ENCODE measurements at places on chromosomes 3 and 15.
A peak's percentile ranks its signal among the peaks of the same experiment; 100 is the strongest.

DNA sequence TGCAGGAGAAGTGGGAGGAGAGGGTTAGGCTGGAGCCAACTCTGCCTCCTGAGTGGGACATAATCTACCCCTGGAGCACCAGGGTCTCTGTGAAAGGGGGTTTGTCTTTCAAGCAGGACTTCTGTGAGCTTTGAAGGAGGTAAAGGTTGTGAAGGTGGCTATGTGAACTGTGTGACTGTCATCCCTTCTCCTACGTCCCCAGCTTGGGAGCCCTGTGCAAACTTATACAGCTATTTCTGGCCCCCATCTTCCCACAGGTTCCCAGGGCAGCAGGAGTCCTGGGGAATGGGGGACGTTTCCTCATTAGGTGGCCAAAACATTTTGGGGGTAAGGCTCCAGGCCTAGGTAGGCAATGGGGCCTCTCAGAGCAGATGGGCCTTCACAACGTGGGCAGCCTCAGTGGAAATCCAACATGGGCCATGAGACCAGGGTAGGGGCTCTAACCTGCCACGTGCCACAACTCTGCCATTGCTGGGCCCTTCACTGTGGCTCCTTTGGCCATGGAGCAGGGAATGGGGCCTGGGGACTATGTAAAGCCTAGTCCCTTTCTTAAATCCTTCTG lies 3.5 kb downstream of the VIPR1 start:
- no peak for DNase-seq

- peak; percentile 88 for DNase-seq
Measured at GRCh38 chr3:127002195-127003174, 19.6 kb downstream of the PLXNA1 start.

- no peak for DNase-seq
Measured at GRCh38 chr3:12288182-12289129, at the start of gene PPARG. Gene PPARG, plus strand, starts transcription at chr3:12289070. Its CDS starts 90,642 bp downstream, at chr3:12379712.

GRCh38 chr3:97712919-97713318 lies 51.6 kb upstream of the ARL6 start:
- no peak for DNase-seq

DNA sequence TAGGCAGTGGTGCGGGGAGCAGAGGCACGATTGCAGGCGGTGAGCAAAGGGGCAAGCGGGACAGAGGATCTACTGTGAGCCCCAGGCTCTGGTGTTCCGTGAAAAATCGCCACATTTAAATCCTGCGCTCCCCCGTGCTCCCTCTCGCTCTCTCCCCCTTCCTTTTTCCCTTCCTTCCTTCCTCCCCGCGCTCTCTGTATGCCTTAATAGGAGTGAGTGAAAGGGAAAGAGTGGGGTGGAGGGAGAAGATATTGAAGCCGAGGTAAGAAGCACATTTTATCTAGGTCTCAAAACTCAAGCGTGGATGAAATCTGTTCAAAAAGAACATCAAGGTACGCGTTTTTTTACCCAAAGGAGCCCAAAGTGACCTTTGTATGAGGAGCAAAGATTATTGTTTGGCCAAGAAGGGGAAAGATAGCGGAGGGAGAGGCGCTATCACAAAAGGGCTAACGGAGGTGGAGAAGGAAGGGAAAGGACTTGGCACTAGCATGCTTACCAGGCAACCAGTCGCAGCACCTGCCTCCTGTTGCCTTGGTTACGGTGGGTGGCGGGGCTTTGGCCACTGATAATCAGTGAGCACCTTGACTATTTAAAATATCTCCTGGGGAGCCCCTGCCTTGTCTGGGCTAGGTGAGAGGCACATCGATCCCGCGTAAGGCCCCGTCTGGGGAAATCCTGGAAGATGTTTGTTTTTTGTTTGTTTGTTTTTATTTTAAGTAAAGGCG lies 14.9 kb upstream of the AEN start:
- DNase-seq, result no peak

DNA sequence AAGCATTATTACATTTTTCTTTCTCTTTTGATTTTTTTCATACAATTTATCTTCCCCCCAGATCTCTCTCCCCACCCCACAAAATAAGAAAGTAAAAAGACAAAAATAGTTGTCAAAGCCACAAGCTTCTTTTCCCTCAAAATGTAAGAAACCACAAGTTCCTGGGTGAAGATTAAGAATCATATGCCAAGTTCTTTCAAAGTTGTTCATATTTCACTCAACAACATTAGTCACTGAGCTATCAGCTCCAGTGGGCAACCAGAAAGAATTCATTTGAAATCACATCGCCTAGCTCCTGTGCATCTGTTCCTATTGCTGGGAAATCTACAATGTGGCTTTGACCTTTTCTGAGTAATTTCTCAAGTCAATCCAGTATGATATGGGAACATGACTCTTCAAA lies 681.6 kb upstream of the ARPP21 start:
- no peak for DNase-seq

- no peak for DNase-seq
Measured at GRCh38 chr3:71905426-71905825, 120.5 kb upstream of the PROK2 start.

- DNase-seq, result no peak
Measured at GRCh38 chr3:190401963-190402362, 14.0 kb downstream of the CLDN16 start.

- DNase-seq, result no peak
Measured at GRCh38 chr3:53554559-53555067, 60.2 kb downstream of the CACNA1D start.

GRCh38 chr3:160129459-160130061 lies 95.7 kb upstream of the C3orf80 start:
- DNase-seq, result peak; percentile 95

DNA sequence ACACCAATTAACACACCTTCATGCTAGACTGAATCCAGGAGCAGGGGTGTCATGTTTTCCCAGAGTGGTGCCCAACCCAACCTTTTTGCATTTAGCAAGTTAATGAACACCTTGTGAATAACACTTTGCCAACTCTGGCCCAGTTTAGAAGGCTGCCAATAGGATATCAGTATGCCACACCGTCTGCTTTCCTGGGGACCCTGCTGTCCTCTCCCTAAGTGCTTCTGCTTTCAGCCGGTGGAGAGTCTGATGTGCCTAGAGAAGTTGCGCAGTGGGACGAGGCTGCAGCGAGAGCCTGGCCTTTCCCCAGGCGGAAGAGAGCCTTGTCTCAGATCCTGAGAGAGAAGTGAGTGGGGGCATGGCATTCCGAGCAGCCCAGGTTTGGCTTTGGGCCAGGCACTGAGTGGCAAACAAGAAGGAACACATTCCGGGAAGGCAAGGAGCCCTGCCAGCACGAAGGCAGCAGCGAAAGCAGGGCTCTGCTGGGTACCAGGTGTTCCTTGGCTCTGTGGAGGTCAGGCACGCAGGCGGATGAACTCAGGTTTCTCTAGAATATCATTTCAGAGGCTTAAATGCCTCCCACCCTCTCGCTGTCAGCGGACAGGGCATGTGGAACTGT lies 36.9 kb downstream of the SENP8 start:
- no peak for DNase-seq

GRCh38 chr3:99918715-99919114 lies 101.1 kb downstream of the CMSS1 start:
- DNase-seq, result no peak

GRCh38 chr3:169678122-169678521 lies 14.6 kb upstream of the MECOM start:
- no peak for DNase-seq

DNA sequence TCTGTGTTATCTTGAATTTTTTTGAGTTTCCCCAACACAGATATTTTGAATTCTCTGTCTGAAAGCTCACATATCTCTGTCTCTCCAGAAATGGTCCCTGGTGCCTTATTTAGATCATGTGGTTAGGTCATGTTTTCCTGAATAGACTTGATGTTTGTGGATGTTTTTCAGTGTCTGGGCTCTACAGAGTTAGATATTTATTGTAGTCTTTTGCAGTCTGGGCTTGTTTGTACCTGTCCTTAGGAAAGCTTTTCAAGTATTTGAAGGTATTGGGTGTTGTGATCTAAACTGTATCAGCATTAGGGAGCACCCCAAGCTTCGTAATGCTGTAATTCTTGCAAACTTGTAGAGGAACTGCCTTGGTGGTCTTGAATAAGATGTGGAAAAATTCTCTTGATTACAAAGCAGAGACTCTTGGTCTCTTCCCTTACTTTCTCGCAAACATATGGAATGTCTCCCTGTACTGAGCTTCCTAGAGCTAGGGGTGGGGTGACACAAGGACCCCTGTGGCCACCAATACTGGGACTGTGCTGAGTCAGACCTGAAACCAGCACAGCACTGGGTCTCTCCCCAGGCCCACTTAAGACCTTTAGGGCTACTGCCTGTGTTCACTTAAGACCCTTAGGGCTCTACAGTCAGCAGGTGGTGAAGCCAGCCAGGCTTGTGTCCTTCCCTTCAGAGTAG lies 26.5 kb downstream of the TM4SF18 start:
- DNase-seq, result no peak

GRCh38 chr3:110419096-110419495 lies 652.5 kb upstream of the NECTIN3 start:
- no peak for DNase-seq

DNA sequence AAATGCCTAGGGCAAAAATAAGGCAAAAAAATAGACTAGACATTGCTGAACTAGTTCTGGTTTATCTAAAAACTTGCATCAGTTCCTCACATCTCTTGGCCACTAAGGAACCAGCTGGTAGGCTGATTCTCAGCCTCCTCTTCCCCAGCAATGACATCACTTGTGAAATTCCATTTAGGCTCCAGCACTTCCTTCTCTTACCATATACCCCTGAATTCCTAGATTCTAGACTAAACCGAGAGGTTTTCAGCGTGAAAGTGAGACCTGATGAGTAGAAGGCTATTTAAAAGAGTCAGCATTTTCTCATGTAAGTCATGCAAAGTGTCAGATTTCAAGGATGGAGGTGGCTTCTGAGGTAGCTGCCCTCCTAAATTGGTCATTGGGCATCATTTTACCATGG lies 247.1 kb upstream of the CDIN1 start:
- peak; percentile 31 for DNase-seq

GRCh38 chr3:48425281-48425812 lies 4.5 kb downstream of the PLXNB1 start:
- no peak for DNase-seq

DNA sequence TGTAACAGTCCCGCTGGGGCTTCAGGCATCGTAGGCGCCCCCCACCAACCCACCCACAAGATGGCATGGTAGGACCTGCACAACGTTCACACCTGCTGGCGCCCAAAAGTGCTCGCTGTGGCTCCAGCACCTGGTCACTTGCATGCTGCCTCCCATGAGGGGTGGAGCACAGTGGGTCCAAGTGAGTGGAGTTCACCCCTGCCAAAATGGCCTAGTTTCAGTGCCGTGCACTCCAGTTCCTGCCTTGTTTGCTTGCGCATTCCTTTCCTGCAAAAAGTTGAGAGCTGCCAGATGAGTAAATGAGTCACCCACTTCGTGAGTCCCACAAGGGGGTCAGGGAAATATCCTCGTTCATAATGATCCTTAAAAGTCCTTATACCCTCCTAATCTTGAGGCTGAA lies 788.7 kb upstream of the DPPA4 start:
- DNase-seq, result no peak

GRCh38 chr3:52537165-52537620 lies 788 bp downstream of the UQCC5 start:
- DNase-seq, result no peak

GRCh38 chr15:32124726-32125125 lies 94.4 kb downstream of the CHRNA7 start:
- DNase-seq, result no peak

- DNase-seq, result no peak
Measured at GRCh38 chr15:74730619-74731316, 5.4 kb upstream of the CYP1A1 start.

DNA sequence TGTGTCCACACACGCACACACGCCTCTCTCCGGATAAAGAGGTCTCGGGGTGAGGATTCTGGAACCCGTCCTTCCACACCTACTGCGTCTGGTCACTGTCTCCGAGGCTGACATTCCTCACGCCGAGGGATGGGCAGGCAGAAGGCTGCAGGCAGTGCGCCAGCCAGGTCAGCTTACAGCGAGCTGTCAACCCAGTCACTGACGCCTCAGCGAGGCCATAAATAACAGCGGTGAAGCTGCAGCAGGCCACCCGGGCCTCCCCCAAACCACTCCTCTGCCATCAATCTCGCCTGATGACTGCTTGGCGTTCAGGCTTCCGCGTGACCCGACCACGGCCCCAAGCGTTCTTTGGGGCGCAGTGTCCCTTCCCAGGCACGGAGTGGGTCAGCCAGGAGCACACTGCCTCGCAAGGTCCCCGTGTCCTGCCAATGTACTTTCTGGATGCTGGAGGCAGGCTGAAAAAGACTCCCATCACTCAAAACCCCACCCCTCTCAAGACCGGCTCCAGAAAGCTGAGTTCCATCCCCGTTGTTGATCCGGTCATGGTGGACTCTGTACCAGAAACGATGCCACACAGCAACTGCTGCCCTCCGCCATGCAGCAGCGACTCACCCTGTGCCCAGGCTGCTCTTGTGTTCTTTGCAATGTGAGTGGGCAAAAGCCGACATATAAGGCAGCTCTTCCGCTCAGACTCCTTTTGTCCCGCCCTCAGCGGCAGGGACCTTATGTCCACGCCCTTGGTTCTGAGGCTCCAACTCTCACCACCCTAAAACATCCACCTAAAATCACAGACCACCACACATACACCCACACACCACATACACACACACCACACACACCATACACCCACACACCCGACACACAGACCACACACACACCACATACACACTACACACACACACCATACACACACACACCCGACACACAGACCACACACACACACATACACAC lies 27.1 kb downstream of the CPN2 start:
- no peak for DNase-seq

- no peak for DNase-seq
Measured at GRCh38 chr15:27843146-27843545, 256.0 kb downstream of the OCA2 start.

GRCh38 chr3:43960448-43960840 lies 269.7 kb downstream of the ABHD5 start:
- DNase-seq, result no peak

GRCh38 chr15:33083232-33084081 lies 111.1 kb downstream of the FMN1 start:
- DNase-seq, result no peak

- DNase-seq, result no peak
Measured at GRCh38 chr3:29291260-29291981, 10.6 kb downstream of the RBMS3 start.

DNA sequence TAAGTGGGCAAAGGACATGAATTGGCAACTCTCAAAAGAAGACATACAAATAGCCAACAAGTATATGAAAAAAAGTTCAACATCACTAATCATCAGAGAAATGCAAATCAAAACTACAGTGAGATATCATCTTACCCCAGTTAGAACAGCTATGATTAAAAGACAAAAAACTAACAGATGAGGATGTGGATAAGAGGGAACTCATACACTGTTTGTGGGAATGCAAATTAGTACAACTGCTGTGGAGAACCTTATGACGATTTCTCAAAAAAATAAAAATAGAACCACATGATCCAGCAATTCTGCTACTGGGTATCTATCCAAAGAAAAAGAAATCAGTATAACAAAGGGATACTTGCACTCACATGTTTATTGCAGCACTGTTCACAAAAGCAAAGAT lies 28.6 kb downstream of the NEK10 start:
- no peak for DNase-seq

DNA sequence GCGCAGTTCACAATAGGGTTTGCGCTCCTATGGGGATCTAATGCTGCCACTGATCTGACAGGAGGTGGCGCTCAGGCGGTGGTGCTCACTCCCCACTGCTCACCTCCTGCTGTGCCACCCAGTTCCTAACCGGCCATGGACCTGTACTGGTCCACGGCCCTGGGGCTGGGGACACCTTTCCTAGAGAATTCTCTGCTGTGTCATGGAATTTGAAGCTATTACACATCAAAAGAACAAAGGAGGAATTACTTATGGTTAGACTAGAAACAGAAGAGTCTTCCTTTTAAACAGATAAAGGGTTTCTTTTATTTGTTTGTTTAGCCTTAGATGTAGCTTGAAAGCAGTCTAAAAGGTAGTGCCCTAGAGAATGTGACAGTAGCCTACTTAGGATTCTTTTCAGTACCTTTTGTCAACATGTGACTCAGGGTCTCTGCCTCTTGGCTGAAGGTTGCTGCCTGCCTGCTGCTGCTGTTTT lies 50.3 kb downstream of the PAK2 start:
- DNase-seq, result no peak

Measured in GM04504 (cell line).